ENCODE measurements at places on chromosomes 6 and 20.

DNA sequence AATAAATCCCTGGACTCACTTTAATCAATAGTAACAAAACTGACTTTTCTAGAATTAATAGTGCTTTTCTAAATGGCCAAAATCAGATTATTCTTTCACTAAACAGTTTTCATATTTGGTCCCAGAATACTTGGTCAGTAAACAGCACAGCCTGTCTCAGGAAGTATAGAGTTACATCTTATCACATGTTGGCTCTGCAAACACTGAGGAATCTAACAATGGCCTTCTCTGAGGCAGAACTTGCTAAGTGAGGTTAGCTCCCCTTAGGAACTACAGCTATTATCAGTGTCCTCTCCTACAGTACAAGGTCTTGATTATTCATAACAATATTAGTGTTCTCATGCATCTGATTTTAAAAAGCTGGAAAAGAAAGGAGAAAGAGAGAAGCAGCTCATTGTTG is 1622.8 kb downstream of the HACE1 start:
- DNase-seq, result no peak

DNA sequence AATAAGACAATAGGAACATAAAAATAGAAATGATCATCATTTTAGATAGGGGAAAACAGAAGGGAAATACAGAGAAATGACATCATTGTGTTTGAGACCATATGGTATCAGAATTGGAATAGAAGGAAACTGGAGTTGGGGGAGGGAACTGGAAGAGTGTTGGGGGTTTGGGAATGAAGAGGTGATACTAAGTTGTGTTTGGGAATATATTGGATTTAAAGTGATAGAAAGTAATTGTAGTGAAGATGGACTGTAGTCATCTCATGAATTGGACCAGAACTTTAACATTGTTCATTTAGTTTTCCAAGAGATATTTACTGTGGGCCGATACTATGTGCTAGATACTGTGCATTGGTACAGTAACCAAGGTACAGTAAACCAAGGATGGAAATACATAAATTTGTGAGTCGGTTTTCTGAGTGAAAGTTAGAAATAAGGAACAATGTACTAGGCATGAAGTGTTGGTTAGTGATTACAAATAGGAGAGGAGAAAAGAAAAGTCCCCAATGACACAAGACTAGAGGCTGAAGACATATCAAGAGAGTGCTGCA is 32.3 kb downstream of the KCNQ5 start:
- DNase-seq, result no peak

GRCh38 chr6:44742201-44742600 is 354.7 kb downstream of the CDC5L start:
- DNase-seq, result no peak

GRCh38 chr20:11718474-11719094 is 199.1 kb upstream of the BTBD3 start:
- DNase-seq, result no peak

DNA sequence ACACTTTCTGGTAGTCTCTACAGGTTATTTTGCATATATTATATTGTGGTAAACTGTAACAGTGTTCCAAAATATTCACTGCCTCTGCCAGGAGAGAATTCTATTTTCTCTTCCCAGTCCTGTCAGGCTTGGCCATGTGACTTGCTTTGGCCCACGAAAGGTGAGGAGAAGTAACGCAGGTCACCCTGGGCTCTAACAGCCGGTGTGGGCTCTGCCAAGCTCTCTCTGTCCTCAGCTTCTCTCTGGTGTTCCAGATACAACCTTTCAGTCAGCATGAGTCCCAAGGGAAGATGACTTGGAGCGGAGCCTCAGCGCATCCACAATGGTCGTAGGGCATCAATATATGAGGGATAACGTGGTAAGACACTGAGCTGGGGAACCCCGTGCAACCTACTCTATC is 113.0 kb upstream of the RREB1 start:
- no peak for DNase-seq

- no peak for DNase-seq
Observed at GRCh38 chr6:35411066-35411465, 41.1 kb upstream of the FANCE start.

GRCh38 chr6:52511572-52512151 is 65.2 kb downstream of the TRAM2 start:
- no peak for DNase-seq

DNA sequence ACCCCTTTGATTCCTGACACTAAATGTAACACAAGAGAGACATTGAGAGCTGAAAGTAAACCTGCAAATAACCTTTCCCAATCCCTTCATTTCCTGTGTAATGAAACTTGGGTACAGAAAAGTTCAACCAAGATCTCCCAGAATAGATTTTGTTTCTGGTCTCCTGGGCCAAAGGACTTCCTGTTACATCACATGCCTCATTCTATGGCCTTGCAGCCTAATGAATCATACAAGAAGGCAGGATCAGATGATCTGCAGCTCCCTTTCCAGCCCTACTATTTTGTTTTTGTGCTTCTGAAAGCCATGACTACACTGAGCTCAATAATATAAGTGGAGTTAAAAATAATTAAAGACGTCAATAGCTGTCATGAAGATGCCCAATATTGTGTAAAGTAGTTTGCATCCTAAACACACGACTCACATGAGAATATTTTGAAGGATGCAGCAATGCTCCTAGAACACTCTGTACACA is 73.4 kb upstream of the NOX3 start:
- no peak for DNase-seq

GRCh38 chr20:14199111-14199510 is 138.3 kb downstream of the FLRT3 start:
- DNase-seq, result no peak

DNA sequence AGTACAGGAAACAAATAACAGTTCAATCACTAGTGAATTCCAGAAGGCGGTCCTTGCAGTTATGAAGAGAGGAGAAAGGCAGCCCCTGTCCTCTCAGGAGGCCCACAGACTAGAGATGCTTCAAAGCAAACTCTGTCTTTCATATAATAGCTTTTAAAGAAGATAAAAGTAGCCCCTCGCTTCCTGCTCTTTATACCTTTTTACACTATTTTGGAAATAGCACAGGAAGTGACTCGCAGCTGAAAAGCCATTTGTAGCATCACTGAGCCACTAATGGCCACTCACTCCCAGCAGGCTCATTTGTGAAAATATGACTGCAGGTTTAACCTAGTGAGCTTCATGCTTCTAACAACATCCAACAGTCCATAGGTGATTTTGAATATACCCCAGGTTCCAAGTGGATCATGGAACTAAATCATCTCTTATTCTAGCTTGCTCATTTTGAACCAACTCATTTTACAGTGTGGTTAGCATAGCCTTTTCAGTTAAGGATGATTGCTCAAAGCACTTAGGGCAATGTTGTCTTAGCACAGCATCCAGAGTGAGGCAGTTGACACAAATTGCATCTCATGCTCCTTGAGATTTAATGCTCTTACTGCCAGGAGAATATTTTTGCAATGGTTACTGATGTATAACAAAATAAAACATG is 136.0 kb upstream of the NRSN1 start:
- no peak for DNase-seq

GRCh38 chr20:25271486-25272222 is 23.8 kb downstream of the PYGB start:
- no peak for DNase-seq

DNA sequence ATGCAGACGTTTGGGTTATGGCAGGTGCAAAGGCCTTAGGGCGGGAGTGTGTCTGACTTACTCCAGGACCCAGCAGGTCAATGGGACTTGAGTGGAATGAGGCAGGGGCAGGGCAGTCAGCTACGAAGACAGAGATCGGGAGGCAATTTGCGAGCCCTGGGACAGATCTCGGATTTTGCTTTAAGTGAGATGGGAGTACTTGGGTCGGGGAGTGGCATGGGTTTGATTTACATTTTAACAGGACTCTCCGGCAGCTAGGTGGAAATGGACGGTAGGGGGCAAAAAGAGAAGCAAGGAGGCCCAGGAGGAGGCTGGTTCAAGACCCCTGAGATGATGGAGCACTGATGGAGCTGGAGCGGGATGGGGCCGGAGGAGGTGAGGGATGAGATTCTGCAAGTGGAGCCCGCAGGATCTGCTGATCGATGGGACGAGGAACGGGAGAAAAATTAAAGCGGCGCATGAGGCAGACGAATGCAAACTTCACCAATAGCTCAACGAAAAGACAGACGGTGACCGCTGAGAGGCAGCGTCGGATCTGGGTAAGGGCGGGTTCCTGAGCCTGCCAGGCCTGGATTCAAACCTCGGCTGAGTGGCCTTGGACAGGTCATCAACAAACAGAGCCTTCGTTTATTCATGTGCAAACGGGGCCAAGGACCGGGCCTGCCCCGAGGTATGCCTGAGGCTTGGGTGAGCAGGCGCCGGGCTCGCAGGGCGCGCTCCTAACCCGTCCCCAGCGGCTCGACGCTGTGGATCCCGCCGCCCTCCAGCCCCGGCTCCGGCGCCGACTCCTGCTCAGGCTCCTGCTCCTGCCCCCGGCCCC is 756 bp upstream of the RBCK1 start:
- no peak for DNase-seq

DNA sequence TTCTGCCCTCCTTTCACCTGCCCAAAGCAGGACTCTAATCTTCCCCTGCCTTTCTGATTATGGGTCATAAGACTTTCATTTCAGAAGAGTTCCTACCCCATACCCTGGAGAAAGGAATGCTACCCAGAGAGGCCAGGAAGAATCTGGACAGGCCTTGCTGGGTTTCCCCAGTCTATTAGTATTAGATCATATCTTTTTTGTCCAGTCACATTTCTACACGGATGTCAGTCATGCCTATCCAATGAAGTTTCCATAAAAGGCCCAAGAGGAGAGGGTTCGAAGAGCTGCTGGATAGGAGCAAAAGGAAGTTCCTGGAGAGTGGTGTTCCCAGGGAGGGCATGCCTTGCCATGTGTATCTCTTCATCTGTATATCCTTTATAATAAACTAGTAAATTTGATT is 3.2 kb downstream of the POLH start:
- no peak for DNase-seq

DNA sequence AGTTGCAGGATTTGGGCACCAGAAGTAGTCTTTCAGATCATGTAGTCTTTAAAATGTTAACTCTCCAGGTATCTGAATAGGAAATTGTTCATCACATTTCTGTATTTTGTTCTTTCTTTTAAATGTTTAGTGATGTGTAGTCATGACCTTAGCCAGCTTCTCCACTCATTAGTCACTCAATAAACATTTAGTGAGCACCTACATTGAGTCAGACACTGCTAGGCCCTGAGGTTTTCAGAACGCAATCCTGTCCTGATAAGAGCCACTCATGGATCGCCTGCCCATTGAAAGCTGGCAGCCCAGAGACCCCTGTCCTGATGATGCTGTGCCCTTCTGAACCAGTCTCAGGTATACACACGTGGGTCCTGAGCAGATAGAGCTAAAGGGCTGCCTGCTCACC is 163.4 kb upstream of the HEY2 start:
- no peak for DNase-seq

DNA sequence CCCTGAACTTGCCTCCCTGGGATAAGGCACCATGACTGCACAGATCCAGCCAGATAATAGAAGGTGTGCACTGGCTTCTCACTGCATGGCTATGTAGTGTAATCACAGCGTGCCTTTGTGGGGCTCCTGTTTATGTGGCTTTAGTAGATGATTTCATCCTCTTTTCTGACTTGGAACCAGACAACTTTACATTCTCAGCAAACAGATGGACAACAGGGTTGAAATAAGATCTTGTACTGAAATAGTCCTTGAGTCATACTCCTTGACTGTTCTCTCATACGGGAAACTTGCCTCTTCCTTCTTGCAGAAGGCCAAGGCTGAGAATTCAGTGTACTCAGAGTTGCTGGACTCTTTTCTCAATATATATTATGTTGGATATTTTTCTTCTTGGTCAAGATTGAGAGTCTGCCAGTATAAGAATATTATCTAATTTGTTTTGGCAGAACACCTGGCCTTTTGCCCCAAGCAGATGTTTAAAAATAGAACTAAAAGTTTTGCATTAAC is 25.0 kb upstream of the RNF144B start:
- no peak for DNase-seq

DNA sequence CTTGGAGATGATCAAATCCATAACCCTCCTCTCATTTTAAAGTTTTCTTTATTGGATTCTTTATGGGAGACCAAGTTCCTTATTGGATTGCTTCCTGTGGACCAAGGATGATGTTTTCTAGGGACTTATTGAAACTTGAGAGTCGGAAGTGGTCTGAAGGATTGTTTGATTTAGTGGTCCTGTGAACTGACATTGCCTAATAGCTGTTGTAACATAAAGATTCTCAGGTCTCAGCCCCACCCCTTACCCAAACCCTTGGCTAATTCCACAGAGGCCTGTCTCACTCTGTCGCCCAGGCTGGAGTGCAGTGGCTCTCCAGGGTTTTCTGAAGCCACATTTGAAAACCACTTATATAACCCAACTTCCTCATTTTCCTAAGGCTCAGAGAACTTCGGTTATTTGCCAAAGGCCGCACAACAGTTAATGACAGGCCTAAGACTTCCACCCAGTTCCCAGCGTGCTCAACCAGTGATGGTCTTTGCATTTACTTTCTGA is 77.0 kb downstream of the ATXN1 start:
- DNase-seq, result no peak

- no peak for DNase-seq
Observed at GRCh38 chr6:5173810-5174209, 86.9 kb downstream of the LYRM4 start.

- no peak for DNase-seq
Observed at GRCh38 chr6:148593130-148593812, 153.6 kb upstream of the UST start.

GRCh38 chr20:47487175-47487917 is 14.3 kb upstream of the NCOA3 start:
- no peak for DNase-seq

GRCh38 chr6:89989742-89990141 is 95.5 kb downstream of the GJA10 start:
- DNase-seq, result no peak

DNA sequence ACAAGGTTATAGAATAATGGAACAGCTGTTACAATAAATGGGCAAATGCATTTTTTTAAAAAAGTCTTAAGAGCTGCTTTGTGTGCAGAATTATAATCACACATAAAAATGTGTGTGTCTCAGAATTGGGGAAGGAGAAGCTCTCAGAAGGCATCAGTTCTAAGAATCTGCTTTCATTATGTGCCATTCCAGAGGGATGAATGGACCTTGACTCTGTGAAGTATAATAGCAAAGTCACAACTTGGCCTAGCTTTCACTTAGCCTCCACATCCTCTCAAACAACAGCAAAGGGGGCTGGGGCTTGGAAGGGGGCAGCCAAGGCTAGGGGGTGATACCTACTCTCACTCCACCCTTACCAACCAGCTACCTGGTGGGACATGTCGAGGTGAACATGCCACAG is 265.0 kb downstream of the CDC5L start:
- no peak for DNase-seq

Measured in esophagus squamous epithelium (tissue), 5 donors.